ENCODE measurements at places on chromosomes 3 and 15.

DNA sequence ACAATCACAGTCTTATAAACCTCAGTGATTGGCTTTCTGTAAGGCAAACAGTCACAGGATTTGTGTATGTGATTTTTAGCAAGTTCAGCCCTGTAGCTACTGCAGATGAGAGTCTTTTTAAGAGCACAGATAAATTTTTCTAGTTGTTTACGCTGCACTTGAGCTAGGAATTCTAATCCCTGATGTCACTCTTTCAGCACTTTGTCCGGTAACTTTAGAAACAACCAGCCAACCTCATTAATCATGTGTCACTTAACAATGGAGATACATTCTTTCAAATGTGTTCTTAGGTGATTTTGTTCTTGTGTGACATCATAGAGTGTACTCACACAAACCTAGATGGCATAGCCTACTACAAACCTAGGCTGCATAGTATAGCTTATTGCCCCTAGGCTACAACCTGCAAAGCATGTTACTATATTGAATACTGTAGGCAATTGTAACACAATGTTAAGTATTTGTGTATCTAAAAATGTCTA is 36.8 kb upstream of the GOLGA6L2 start:
- no peaks in the 10 kb centered on the region for H3K27me3 ChIP-seq
- H3K4me1 ChIP-seq = no peaks in the 10 kb centered on the region
- DNase-seq = no peak
- no peak overlapping the region for H3K27ac ChIP-seq
- no peaks in the 10 kb centered on the region for H3K36me3 ChIP-seq
- no peak overlapping the region for H3K4me3 ChIP-seq

GRCh38 chr3:62793946-62794345 is 81.3 kb downstream of the CADPS start:
- no peaks in the 10 kb centered on the region for H3K36me3 ChIP-seq
- DNase-seq = no peak
- no peaks in the 10 kb centered on the region for H3K4me1 ChIP-seq
- no peak overlapping the region for H3K4me3 ChIP-seq

DNA sequence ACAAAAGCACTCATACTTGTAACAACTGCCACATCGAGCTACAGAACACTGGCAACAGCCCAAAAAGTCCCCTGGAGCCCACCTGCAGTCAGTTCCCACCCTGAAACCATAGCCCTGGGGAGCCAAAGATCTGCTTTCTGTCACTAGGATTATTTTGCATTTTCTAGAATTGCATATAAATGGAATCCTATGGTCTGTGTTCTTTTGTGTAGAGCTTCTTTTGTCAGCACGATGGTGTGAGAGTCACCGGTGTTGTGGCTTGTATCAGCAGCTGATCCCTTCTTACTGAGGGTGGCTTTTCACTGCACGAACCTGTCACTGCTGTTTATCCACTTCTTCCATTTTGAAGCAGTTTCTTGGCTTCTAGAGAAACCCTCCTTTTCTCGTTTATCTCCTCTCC is 60.1 kb upstream of the PRR23E start:
- DNase-seq = no peak
- no peak overlapping the region for H3K4me3 ChIP-seq
- H3K4me1 ChIP-seq = no peaks in the 10 kb centered on the region
- no peaks in the 10 kb centered on the region for H3K36me3 ChIP-seq
- no peak overlapping the region for H3K27ac ChIP-seq

DNA sequence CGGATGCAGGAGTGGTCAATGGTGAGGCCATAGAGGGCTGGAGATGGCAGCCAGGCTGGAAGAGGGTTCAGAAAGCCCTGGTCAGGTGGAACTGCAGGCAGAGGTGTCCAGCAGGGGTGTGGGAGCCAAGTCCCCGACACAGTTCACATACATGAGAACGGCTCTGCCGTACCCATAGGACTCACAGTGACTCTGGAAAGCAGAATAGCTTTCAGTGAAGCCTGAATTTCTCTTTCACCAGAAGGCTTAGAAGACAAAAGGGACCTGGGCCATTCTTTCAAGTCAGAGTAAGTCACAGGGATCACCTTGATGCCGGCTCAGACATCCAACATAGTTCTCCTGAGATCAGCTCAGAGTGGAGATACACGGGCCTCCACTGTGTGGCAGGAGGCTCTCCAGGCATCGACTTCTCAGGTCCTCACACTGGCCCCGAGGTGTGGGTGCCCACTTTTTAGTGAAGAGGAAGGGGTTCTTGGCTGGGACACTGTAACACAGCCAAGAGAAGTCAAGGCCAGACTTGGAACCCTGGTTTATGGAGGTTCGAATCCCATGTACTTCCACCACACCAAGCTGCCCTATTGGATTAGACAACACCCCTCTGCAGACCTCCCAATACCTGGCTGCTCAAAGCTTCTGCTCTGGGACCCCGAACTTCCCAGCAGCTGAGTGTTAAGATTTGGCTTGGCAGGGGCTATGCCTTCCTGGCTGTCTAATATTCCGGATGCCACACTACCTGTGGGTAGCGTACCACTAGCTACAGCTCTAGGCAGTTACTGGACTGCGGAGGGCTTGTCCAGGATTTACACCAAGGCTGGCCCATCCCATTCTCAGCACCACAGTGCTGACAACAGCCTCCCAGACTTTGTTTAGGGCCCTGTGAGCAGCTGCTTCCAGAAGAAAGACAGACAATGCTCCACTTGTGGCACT is 40.4 kb upstream of the RAB6B start:
- no peak overlapping the region for H3K27ac ChIP-seq
- H3K27me3 ChIP-seq = no peaks in the 10 kb centered on the region
- no peak overlapping the region for H3K4me3 ChIP-seq
- no peaks in the 10 kb centered on the region for H3K4me1 ChIP-seq
- no peaks in the 10 kb centered on the region for H3K36me3 ChIP-seq

DNA sequence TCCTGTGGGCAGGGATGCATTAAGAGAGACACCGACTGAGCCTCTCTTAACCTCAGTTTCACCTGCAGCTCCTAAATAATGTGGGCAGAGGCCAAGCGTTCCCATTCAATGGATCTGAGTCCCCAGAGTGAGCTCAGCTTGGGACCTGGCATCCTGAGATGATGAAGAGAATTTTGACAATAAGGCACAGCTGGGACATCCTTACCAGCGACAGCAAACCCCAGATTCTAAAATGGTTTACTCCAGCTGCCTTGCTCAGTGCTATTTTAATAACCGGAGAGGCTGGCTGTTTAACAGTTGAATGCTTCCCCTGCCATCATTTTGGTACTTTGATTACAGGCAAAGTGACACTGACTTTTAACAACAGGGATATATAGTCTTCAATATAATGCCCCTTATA is 123.7 kb downstream of the WDR76 start:
- H3K4me3 ChIP-seq = no peak overlapping the region
- no peak overlapping the region for H3K27ac ChIP-seq
- peaks cover 3% of the 10 kb centered on the region for H3K4me1 ChIP-seq
- H3K27me3 ChIP-seq = no peaks in the 10 kb centered on the region

DNA sequence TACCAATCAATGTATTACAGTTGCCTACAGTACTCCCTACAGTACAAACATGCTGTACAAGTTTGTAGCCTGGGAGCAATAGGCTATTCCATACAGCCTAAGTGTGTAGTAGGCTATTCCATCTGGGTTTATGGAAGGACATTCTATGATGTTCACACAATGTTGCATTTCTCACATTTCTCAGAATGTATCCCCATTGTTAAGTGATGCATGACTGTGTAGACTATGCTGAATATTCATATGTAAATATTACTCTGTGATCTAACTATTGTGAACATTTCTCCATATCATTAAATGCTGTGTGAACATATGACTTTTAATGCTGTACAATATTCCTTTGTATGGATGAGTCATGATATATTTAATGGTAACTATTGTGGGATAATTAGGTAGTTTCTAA is 139.2 kb upstream of the ADAMTS9 start:
- no peak overlapping the region for H3K27ac ChIP-seq
- no peaks in the 10 kb centered on the region for H3K36me3 ChIP-seq
- H3K4me3 ChIP-seq = no peak overlapping the region
- DNase-seq = no peak
- no peaks in the 10 kb centered on the region for H3K27me3 ChIP-seq

DNA sequence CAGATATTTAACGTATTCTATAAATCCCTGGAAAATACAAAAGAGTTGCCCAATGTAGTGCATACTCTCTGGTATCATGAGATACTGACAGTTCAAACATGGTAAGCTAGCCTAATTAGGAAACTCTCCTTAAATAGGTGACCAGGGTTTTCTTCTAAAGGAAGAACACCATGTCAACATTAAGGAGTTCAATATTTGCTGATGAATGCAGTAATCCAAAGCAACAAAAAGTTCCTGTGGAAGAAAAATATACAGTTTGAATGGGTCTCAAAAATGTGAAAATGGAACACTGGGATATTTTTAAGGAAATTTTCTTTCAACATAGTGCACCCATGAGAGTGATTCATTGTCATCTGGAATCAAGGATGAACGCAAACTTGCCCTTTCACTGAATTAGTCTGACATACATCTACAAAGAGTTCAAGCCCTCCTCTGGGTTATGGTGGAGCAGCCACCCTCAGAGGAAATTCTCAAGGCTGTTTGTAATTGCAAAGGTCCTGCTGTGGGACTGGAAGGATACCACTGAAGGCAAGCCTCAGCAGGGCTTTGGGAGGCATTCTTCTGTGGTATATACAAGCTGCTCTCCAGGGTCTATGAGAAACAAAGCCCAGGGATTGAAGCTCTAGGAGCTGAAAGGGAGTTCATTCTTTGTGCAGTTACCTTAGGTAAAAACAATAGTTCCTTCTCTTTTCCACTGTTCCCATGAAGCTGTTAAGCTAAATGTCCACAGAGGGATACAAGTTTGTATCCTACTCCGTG is 700.3 kb downstream of the TUSC7 start:
- H3K36me3 ChIP-seq = no peaks in the 10 kb centered on the region
- no peaks in the 10 kb centered on the region for H3K27me3 ChIP-seq
- no peak overlapping the region for H3K4me3 ChIP-seq
- no peaks in the 10 kb centered on the region for H3K4me1 ChIP-seq
- H3K27ac ChIP-seq = no peak overlapping the region

DNA sequence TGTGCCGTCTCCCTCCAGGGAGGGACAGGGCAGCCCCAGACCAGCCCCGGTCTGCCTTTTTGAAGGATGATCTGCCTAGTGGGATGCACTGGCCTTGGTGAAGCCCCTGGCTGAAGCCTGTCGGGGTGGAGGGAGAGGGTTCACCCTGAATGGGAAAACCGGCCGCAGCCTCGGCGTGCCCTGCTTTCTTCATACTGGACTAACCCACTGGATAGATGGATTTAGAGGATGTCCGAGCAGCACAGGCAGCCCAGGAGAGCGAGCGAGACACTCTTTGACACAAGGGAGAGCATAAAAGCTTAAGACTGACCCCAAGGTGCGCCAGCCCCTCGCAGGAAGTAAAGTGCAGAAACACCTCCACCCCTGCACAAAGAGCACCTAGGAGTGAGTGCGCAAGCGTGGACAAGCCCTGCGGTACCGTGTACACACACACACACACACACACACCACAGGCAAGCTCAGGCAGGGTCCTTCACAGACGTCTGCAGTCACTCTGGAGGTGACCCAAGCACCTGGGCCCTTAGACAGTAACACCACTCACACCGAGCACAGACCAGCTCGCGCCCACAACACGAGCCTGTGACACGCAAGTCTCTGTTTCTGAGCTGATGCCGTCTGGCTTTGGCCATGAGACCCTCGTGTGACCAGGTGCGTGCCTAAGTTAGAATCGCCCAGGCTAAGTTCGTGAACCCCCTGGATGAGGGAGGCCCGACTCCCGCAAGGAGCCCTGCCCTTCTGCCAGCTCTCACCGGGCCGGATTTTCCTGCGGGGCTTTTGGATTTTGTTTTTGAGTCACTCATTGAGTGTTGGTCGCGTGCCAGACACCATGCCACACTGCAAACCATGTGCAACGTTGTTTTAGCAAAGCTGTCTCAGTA is 11.3 kb downstream of the SEMA4B start:
- no peak for DNase-seq
- peak overlapping the region; percentile 86 for H3K27ac ChIP-seq
- H3K36me3 ChIP-seq = peaks cover under 1% of the 10 kb centered on the region
- no peaks in the 10 kb centered on the region for H3K27me3 ChIP-seq
- no peak overlapping the region for H3K4me3 ChIP-seq

DNA sequence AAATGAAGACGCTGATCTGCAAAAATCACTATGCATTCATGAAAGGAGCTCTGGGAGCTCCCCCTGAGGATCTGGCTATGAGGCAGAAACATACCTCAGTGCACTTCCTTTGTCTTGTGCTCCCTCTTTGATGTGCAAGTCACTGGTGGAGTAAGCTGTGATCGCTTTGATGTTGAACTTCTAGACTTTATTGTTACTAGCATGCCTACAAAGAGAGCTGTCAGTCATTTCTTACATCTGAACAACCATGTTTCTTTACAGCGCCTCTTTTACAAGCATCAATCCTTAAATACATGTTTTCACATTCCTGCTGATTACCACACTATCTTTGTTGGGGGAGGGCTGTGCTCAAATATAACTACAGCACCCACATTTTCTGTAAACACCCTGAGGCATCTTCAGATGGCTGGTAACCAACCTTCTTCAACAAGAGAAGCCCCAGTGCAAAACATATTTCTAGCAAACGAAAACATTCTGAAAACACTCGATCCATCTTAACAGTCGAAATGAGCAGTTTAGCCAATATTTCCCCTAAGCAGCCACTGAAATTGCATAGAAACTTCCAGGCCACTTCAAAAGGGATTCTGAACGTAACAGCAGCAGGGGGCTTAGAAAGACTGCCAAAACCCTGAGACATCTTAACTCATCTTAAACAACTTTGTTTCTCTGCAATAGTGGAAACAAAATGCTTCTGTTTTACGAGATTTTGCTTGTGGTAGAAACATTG is 101.9 kb upstream of the ICE2 start:
- H3K4me3 ChIP-seq = no peak overlapping the region
- no peaks in the 10 kb centered on the region for H3K36me3 ChIP-seq
- no peak overlapping the region for H3K27ac ChIP-seq
- H3K4me1 ChIP-seq = no peaks in the 10 kb centered on the region
- no peaks in the 10 kb centered on the region for H3K27me3 ChIP-seq
- no peak for DNase-seq

DNA sequence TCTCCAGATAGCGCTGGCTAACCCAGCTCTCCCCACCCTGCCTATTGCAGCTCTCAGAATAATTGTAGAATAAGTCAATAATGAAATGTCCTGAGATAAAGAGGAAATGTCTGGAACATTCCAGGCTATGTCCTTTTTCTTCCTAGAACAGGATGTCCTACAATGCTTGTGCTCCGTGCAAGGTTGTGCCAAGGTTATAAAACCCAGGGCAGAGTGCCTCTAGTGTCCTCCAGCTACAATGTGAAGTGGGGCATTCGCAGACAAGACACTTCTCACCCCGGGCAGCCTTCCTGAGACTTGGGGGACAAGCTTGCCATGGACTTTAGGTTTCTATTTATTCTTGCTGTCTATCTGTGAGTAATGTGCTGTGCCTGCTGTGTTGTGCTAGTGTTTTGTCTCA is 900.6 kb downstream of the TUSC7 start:
- H3K36me3 ChIP-seq = no peaks in the 10 kb centered on the region
- no peak overlapping the region for H3K27ac ChIP-seq
- no peak for DNase-seq
- no peak overlapping the region for H3K4me3 ChIP-seq
- no peaks in the 10 kb centered on the region for H3K27me3 ChIP-seq
- H3K4me1 ChIP-seq = no peaks in the 10 kb centered on the region
